ENCODE measurements at places on chromosomes 5 and 9. TPM values are rescaled to one million over a fixed set of nuclear protein-coding genes. Genes with fewer than 3 reads are reported as not detected.

The GPX3 gene
- total RNA-seq = 42.0 TPM

The SPRY4 gene
- 13.6 TPM for total RNA-seq

The TRIM7 gene
- 1.8 TPM for total RNA-seq

The PROB1 gene
- total RNA-seq = 2.0 TPM

The FABP6 gene
- 2.8 TPM for total RNA-seq
